ENCODE measurements at places on chromosomes 4 and X.

DNA sequence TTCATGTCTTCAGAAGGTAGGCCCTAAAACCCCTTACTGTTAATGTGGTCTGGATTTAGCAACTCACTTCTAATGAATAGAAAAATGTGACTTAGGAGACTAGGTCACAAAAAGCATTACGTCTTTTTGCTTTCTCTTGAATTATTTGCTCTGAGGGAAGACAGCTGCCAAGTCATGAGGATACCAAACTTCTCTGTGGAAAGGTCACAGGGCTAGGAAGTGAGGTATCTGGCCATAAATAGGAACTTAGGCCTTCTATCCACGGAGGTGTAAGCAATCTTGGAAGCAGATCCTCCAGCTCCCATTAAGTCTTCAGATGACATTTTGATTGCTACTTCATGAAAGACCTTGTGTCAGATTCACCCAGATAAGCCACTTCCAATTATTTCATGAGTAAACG, 120.6 kb downstream of the JADE1 start:
- DNase-seq, result no peak

DNA sequence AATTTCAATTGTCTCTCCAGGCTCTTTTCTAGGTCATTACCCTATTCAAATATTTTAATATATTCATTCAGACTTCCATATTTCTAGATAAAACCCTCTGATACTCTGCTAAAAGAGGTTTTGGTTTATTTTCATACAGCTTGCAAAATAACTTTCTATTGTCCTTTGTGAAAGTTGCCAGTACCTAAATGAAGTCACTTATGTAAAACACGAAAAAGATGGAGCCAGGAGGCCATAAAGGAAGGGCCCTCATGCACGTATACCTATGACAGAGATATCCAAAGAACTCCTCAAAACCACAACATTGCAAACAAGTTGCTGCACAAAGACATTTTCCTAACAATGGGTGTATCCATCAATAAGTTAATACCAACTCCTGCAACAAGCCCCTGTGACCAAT, 25.7 kb upstream of the ELOVL6 start:
- DNase-seq, result no peak

- no peak for DNase-seq
These were observed 15.7 kb downstream of the SLC2A9 start for GRCh38 chr4:10005632-10006031.

DNA sequence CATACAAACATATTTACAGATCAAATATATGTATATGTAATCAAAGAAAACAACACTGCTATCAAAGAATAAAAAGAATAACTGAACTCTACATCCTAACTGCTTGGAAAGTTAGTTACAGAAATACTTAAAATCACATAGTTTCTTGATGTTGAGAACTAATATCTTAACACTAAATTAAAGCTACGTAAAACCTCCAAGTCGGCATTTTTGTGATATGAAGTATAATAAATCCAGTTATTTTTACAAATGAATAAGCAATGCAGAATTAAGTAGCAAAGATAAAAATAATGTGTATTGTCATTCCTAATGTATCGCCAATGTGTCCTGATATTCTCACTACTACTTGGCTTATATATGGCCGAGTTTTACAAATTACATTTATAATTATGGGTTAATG, 68.4 kb downstream of the JADE1 start:
- no peak for DNase-seq

GRCh38 chr4:186021461-186022167, 47.3 kb upstream of the TLR3 start:
- DNase-seq, result no peak

DNA sequence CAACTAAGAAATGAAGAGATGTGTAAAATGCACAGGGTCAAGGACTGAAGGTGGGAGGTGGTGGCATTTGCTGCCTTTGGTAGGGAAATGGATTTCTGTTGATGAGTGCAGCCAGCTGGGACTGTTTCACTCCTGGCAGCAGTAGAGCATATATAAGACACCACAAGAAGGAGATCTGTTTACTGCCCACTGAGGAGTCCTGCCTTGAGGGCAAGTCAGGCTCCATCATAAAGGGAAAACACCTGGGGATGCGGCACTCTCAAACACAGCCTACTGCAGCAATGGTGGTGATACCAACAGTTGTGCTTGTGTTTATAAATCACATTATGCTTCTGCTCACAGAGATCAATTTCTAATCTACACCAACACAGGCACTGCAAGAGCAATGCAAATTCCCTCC, 222.1 kb downstream of the TACR3 start:
- no peak for DNase-seq

- no peak for DNase-seq
These were observed 46.3 kb downstream of the ATP10D start for GRCh38 chr4:47531241-47531953.

- DNase-seq, result no peak
These were observed 77.5 kb downstream of the MID1IP1 start for GRCh38 chrX:38878641-38879340.

GRCh38 chr4:87117051-87117731, 103.2 kb downstream of the KLHL8 start:
- no peak for DNase-seq

GRCh38 chr4:26573389-26573794, 10.5 kb upstream of the TBC1D19 start:
- no peak for DNase-seq

GRCh38 chrX:37786624-37787422, 7.0 kb downstream of the CYBB start:
- DNase-seq, result no peak

- no peak for DNase-seq
These were observed 804.7 kb upstream of the NDST4 start for GRCh38 chr4:115918149-115918548.

- DNase-seq, result no peak
These were observed 195.8 kb downstream of the PDGFC start for GRCh38 chr4:156775813-156776212.

DNA sequence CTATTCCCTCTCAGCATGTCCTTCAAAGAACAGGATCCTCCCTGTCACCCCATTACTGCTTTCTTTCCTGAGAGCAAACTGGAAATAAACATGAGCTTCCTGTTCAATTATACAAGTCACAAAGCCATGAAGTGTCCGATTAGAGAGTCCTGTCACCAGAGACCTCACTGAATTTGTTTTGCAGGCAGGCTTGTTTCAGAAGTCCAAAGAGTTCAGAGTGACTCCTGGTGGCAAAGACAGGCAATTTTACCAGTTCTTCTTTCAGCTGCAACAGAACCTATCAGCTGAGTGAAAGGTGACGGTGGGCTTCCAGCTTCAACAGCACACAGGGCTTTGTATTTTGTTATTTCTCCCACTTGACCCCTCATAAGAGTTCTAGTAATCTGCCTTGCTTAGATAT, 6.4 kb downstream of the ELK1 start:
- no peak for DNase-seq

DNA sequence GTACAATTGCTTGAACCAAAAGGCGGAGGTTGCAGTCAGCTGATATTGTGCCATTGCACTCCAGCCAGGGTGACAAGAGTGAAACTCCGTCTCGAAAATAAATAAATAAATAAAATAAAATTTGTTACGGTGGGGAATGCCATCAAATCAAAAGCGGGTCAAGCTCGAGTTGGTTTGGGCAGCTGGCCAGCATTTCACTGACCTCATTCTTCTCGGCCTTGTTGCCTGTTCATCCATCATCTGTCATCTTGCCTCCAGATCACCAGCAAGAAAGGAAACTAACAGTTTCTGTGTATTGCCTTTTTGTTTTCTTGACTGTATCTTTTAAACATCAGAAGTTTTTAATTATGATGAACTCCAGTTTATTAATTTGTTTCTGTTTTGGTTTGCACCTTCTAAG, 31.5 kb upstream of the KLHL2 start:
- no peak for DNase-seq

- no peak for DNase-seq
These were observed 8.3 kb downstream of the CTAG1A start for GRCh38 chrX:154593201-154593600.

DNA sequence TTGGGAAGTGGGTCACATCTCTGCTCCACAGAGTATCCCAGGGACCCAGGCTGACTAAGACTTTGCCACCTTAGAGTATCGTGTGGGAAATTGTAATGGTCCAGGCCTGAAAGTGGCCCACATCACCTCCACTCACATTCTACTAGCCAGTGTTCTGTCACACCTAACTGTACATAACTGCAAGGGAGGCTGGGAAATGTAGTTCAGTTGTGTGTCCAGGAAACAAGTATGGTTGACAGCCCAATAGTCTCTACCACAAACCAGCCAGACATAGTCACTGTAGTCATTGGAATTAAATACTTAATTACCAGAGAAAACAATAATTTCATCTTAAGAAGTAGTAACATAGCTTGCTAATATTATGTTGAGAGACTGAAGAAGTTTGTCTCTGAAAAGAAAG, 233.4 kb upstream of the S100G start:
- no peak for DNase-seq

DNA sequence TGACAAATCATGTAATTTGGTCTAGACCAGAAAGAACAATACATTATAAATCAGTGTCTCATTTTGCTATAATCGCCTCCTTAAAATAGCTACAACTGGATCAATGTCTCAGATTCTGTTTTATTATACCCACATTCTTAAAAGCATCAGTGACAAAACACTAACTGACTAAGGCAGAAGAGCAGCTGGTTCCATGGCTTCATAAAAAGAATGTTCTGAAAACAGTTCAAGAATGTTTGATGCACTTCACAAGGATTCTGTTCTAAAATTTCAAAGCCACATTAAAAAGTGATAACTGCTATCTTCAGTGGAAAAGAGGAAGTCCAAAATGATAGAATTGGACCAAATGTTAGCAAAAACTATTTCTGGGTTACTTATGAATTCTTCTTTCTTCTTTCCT, 69.8 kb downstream of the COL25A1 start:
- no peak for DNase-seq

GRCh38 chrX:81255876-81256275, 54.0 kb downstream of the SH3BGRL start:
- no peak for DNase-seq

- no peak for DNase-seq
These were observed 24.7 kb downstream of the IL3RA start for GRCh38 chrX:1361275-1361674.

- no peak for DNase-seq
These were observed 197.1 kb downstream of the RASL11B start for GRCh38 chr4:53059256-53059655.

DNA sequence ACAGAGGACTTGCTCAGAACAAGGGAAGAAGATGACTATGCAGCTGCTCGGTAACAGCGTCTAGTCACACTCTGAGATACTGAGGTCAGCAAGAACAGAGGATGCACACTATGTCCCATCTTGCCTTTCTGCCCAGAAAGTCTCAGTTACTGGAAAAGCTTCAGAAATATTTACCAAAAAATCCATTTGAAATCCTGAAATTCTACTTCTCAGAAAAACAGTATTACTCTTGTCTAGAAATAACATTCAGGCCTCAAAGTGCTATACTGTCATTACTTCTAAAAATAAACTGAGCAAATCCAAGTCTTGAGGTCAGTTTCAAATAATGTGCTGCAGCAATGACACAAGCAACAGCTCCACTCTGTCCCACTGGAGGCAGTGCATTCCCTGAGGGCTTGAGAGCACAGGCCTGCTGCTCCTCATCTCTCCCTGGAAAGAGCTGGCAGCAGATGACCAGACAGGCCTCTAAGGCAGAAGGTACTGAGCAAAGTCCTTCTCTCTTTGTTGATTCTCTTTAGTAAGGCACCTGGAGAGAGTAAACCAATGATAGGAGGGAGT, 76.9 kb downstream of the CAMK2D start:
- no peak for DNase-seq

DNA sequence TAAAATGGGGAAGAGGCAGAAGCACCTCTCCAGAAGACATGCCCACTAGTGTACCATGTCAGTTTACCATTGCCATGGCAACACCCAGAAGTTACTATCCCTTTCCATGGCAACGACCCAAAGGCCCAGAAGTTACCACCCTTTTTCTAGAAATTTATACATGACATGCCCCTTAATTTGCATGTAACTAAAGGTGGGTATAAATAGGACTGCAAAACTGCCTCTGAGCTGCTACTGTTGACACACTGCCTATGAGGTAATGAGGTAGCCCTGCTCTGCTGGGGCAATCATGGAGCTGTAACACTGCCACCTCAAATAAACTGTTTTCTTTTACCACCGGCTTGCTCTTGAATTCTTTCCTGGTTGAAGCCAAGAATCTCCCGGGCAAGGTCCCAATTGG, 13.9 kb upstream of the BEX4 start:
- no peak for DNase-seq

- no peak for DNase-seq
These were observed 134.9 kb downstream of the STOX2 start for GRCh38 chr4:184039963-184040383.
